NCI-H1930 (cell line): ENCODE measurements at places on chromosomes 2 and 18.

GRCh38 chr2:127525691-127526131 lies 578 bp downstream of the IWS1 start:
- DNase-seq, result no peak

DNA sequence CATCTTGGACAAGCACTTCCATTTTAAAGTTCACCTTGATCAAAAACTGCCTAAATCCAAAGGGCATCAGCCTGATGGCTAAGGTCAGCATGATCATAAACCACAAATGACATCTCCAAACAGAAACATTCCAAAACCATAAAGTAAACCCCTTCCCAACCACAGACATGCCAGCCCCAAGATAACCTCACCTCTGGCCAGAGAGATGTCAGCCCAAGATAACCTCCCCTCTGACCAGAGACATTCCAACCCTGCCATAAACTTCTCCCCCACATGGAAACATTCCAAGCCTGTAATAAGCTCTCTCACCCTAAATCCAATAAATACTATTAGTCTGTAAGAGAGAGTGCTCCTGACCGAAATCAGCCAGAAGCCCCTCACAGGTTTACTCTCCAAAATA lies 18.6 kb upstream of the MARCO start:
- no peak for DNase-seq

DNA sequence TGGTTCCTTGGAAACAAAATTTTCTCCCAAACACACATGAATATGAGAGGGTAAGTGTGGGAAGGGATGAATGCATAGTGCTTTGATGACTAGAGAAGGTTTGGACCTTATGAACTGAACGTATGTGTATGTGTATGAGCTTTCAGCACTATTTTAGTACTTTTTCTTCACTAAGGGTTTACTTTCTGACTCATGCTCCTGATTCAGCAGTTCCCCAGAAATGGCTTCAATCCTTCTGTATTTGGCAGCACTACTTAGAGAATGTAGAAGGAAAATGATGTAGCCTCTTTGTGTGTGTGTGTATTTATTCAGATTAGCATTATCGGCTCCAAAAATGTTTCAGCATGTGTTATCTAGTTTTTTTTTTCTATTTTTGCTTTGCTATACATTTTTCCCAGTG lies 22.2 kb downstream of the KCNJ3 start:
- no peak for DNase-seq

DNA sequence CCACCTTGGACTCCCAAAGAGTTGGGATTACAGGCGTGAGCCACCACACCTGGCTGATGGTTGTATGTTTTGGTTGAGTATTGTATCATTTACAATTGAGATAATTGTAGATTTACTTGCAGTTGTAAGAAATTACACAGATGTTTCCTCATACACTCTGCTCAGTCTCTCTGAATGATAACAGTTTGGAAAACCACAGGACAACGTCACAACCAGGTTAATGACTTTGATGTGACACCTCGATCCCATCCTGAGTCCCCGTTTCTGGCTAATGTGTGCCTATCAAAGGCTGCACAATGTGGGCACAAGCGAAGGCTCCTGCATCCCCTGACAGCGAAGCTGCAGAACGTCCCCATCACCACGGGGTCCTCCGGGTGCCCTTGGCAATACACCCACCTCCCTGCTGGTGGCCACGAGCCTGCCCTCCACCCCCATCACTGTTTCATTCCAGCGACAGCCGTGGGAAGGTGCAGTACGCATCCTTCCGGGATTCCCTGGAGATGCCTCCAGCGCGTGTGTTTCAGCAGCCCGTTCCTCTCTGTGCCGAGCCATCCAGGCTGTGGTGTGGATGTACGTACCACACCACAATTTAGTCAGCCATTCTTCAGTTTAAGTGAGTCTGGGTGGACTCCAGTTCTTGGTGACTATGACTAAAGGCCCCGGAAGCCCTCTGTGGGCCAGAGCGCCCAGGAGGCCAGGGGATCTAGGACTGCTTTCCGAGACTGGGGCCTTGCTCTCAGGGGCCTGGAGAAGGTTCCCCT lies 4.3 kb upstream of the PDCD1 start:
- no peak for DNase-seq

GRCh38 chr2:233999182-233999581 lies 51.3 kb upstream of the SPP2 start:
- no peak for DNase-seq

DNA sequence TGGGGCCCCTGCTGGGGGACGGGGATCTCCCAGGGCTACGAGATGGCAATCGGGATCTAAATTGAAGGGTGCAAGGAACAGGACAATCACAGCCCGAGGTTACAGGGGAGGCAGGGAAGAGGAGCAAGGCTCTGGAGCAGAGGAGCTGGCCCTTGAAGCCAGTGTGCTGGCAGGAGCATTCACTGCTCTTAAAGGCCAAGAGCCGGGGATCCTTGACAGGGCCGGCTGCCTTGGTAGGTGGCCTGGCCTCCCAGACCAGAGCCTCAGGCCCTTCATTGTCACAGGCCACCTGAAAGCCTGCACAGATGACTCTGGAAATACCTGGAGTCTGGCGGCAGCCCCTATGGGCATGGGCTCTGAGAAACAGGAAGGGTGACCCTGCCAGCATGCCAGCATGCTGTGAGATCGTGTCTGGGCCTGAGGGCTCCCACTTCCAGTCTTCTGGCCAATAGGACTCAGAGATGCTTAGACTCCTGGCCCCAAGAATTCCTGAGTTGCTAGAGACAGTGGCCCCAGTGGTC lies 38.7 kb downstream of the PDIA6 start:
- no peak for DNase-seq

DNA sequence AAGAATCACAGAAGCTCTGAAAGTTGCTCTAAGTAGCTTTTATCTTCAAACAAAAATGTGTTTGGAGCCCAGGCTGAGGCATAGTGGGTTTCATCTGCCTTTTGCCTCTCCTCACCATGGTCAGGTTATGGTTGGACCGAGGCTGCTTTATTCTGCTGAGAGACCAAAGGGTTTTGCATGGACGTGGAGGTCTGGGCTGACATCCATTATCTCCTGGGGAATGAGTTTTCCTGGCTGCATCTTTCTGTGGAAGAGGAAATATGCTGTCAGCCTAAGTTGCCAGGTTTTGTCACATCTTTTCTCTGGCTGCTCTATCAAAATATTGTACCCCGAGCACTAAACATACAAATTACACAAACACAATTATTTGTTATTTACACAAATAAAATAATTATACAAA lies 223.2 kb downstream of the LDLRAD4 start:
- no peak for DNase-seq

GRCh38 chr2:47870641-47871540 lies 35.4 kb downstream of the FBXO11 start:
- DNase-seq, result no peak

GRCh38 chr2:127957240-127957639 lies 70.6 kb downstream of the SAP130 start:
- DNase-seq, result no peak

GRCh38 chr18:51290860-51291259 lies 93.4 kb upstream of the MEX3C start:
- DNase-seq, result no peak

- DNase-seq, result no peak
Measured at GRCh38 chr2:209441541-209441940, 17.7 kb downstream of the MAP2 start.

GRCh38 chr18:35775887-35776286 lies 194.3 kb downstream of the GALNT1 start:
- DNase-seq, result no peak

GRCh38 chr2:63654959-63655358 lies 66.2 kb downstream of the MDH1 start:
- DNase-seq, result no peak

DNA sequence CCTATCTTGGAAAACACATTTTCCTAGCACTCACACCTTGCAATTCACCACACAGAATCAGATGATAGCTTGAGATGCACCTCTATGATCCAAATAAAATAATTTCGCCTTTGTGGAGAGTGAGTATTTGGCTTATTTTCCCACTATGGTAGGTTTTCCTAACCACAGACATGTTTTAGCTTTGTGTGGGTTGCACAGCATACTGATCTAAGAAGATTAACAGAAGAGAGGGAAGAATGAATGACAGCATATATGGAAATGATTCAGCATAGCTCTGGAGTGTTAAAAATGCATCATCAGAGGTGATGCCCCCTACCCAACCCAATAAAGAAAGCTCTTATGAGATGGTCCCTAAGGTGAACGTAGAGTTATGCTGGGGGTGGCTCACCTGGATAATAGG lies 72.5 kb downstream of the GCA start:
- DNase-seq, result no peak

DNA sequence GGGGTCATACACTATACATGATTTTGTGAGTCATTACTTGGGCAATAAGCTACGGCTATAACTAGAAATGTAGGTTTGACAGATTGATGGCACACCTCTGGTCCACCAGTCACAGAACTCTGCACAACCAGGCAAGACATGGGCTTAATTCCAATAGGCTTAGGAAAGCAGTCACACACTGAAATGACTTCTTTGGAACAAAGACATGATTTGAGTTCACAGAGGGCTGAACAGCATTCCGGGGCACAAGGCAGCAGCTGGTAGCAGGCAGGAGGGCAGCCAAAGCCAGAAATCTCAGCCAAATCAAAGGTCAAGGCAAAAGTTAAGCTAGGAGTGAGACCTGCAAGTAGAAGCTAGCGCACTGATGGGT lies 27.4 kb downstream of the FABP1 start:
- no peak for DNase-seq

DNA sequence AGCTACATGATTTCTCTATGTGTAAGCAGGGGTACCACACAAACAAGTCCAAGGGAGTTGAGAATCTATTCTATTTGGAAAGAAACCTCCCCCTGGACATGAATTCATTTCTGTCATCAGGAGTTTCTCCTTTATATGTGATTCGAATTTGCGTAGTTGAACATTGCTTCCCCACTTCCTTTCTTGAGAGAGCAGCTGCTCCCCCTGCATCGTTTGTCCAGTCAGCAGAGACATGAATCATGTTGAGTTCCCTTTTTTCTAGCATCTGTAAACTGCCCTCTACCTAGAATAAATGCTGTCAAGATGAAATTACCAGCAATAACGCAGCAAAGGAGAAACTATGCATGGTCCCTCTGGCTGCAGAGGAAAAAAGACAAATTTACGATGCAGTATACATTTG lies 73.8 kb downstream of the KIF5C start:
- no peak for DNase-seq

DNA sequence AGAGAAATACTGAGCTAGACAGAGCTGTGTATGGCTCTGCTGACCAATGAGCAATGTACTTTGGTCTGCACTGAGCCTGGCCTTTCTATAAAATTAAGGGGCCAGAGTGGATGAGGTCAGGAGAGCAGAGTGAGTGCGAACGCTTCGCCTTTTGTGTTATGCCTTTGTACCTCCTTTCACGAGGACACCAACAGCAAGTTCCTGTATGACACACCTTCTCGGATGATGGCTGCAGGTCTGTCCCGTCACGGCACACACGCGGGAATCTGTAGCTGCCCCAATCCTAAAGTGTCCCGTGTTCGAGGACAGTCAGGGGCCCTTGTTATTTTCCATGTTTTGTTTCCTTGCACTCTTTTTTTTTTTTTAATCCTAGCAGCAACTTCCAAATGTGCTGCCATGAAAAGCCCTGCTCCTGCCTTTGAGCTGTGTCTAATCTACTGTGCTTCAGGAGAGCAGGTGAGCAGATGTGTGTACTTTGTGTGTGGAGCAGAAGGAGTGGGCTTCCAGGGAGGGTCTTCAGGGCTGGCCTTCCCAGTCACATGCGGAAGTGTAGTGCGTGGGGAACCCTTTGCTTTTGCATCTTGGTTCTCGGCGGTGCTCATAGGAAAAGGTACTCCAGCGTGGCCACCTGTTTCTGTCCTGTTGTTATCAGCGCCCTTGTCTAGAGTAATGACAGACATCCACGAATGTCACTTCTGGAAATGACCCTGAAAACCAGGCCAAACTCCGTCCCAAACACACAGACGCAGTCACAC lies 213.2 kb downstream of the NDUFA10 start:
- no peak for DNase-seq

GRCh38 chr2:130843321-130843985 lies 6.7 kb downstream of the ARHGEF4 start:
- DNase-seq, result no peak

GRCh38 chr2:17455343-17455742 lies 62.9 kb downstream of the RAD51AP2 start:
- DNase-seq, result no peak

DNA sequence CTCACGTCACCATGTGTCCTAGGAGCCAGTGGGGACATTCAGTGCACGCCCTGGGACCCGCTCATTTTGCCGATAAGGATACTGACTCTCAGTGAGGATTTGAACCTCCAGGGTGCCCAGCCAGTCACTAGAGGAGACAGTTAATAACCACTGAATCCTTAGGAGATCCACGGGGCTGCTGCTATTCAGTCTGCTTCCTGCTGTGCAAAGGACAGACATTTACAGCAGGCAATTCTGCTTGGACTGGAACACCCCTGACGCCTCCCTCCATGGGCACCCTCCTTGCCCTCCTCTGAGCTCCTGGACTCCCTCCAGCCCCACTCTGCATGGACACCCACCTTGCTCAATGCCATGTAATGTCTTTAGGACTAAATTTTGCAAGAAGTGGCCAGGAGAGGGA lies 265.5 kb downstream of the EIPR1 start:
- DNase-seq, result no peak

DNA sequence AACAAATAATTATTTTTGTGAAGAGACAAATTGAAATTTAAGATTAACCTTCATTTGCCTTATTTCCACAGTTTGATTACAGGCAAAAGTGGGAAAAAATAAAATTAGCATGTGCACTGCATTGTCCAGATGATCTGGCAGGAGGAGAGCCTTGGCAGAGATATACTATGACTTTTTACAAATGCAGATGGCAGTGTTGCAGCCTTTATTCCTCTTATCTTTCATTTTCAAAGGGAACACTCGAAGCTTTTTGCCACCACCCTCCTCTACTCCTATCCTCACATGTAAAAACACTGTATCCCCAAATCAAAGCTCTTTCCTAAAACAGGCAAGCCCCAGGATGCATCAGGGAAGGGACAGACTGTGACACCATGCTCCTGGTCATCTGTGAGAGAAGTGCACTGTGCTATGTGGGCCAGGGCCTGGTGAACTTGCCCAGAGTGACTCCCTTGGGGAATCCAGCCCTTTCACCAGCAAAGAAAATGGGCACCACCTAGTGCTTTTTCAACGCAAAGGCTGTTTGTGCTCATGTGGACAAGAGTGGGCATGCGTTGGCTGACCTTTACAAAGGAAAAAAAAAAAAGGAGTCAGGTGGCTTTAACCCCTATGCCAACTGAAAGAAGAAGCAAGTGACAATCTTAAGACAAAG lies 74.7 kb upstream of the ETAA1 start:
- peak; percentile 40 for DNase-seq

- no peak for DNase-seq
Measured at GRCh38 chr2:188604579-188604978, 312.9 kb downstream of the GULP1 start.

DNA sequence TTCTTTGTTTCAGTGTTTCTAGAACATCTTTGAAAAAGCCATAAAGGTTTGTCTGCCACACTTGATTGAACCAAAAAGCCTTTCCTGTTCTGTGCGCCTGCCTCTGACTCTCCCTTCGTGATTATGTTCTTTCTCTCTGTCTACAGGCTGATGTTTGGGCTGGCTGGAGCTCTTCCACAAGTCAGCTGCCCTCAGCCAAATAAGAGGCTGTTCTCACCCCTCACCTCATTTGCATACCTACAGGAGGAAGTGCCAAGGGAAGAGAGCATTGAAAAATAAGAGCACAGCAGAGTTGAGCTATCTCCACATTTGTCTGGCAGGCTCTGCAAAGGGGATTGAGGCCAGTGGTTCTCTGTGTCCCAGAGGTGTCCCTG lies 15.8 kb downstream of the INPP5D start:
- DNase-seq, result no peak

- no peak for DNase-seq
Measured at GRCh38 chr2:222774941-222775340, 85.9 kb upstream of the ACSL3 start.
